ENCODE measurements at places on chromosomes 7 and 10. TPM values are rescaled to one million over a fixed set of nuclear protein-coding genes. Genes with fewer than 3 reads are reported as not detected.

Gene OR6B1
- total RNA-seq, result not detected

Gene PPP1R9A
- 7.4 TPM for total RNA-seq

Gene UTF1
- not detected for total RNA-seq

Gene ECHDC3
- 7.3 TPM for total RNA-seq

Gene COL28A1
- 1.6 TPM for total RNA-seq

Gene KAZALD1
- 17.6 TPM for total RNA-seq

Gene SPDYE2B
- not detected for total RNA-seq

Gene UCMA
- not detected for total RNA-seq

Gene ADRB1
- total RNA-seq, result 0.19 TPM

Gene HHEX
- 22.7 TPM for total RNA-seq

Gene CALCR
- total RNA-seq, result not detected

Gene CACNB2
- 14.6 TPM for total RNA-seq

Gene FKBP6
- not detected for total RNA-seq

Gene ENO4
- 0.51 TPM for total RNA-seq

Gene SFRP5
- total RNA-seq, result 1.4 TPM
